ELR (cell line): ENCODE measurements at places on chromosomes 6 and 20.

- peak; percentile 3 for DNase-seq
Observed at GRCh38 chr20:8183526-8183925, 51.5 kb downstream of the PLCB1 start.

DNA sequence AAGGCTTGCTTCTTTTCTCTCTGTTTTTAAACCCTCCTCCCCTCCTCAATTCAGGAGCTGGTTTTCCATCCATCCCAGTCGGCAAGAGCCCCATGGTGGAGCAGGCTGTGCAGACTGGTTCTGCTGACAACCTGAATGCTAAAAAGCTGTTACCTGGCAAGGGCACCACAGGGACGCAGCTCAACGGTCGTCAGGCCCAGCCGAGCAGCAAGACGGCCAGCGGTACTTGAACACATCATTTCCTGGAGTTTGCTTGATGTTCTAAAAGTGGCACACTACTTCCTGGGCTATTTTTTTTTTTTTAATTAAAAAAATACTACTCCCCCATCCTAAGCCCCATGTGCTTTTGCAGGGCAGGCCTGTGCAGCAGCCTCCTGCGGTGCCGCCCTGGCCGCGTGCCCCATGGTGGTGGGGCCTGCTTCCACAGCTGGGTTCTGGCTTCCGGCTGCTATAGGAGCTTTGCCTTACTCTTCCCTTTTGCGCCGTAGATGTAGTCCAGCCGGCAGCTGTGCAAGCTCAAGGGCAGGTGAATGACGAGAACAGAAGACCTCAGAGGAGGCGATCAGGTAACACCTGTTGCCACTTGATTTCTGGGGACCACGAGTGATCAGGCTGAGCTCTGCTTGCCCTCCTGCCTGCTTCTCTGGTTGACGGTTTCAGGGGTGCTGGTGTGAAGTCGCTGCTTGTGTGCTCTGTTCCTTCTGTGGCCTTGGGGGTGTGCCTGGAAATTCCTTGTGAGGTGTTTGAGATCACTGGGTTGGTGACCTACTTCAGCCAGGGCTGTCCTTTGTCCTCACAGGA is 7.7 kb downstream of the LSM14B start:
- no peak for DNase-seq

- peak; percentile 29 for DNase-seq
Observed at GRCh38 chr6:85405175-85405852, 44.6 kb upstream of the NT5E start.

GRCh38 chr6:127969701-127970100 is 68.8 kb upstream of the THEMIS start:
- DNase-seq = no peak

DNA sequence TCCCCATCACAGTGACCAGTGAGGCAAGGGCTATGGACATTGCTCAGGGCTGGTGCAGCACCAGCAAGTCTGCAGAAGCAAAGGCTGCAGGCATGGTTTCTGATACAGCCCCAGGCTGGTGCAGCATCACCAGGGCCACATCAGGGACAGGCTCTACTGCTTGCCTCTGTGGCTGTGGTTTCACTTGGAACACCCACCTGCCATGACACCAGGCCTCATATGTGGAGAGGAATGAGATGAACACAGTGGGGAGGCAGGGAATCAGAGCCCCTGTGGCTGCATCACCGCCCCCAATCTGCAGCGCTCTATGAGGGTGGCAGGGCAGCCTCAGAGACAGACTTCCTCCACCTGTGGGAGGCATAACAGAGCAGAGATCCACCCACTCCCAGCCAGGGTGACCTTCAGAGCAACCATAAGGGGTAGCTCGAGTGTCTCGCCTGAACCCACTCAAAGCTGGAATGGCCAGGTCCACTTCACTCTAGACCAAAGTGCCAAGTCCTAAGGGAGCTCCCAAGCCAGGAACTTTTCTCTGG is 7.9 kb downstream of the RING1 start:
- DNase-seq = no peak

GRCh38 chr20:49561806-49562205 is 6.1 kb downstream of the PTGIS start:
- no peak for DNase-seq

GRCh38 chr6:3324262-3324942 is 65.7 kb downstream of the PSMG4 start:
- DNase-seq = peak; percentile 78

GRCh38 chr20:39378776-39379175 is 416.6 kb downstream of the DHX35 start:
- DNase-seq = no peak

DNA sequence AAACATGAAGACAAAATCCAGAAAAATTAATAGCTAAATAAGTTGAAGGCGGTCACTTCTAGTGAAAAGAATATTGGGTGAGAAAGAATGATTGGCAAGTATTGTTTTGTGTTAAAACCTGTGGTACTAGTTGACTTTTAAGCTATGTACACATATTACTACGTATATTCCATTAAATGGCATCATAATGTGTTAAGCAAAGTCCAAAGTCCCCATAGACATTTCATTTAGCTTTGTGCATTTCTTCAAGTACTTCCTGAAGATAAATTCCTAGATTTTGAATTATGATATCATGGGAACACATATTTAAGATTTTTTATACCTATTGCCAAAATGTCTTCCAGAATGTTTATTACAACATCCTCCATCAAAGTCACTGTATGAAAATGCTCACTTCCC is 272.7 kb upstream of the IRAK1BP1 start:
- no peak for DNase-seq

DNA sequence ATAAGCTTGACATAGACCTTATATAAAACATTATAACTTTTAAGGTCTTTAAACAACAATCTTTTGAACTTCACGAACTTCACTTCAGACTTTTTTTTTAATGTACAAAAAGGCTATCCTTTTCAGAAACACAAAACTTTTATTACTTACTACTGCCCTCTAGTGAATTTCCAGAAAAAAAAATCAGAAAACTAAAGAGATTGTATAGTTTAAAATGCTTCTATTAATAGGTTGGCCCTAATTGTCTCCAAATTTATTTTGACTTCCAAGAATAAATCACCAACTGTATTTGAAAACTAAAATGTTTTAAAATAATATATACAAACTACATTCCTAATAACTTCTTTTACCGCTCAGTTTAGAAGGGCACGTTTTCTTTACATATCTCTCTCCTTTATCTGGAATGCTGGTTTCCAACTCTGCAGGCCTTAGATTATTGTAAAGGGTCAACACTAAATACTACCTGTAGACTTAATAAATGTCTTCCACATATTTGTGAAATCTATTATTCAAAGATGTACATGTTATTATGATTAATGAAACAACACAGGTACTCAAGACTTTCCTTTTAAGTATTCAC is 66.8 kb downstream of the LMBRD1 start:
- peak; percentile 22 for DNase-seq

GRCh38 chr6:162450358-162450757 is 277.2 kb downstream of the PRKN start:
- no peak for DNase-seq

DNA sequence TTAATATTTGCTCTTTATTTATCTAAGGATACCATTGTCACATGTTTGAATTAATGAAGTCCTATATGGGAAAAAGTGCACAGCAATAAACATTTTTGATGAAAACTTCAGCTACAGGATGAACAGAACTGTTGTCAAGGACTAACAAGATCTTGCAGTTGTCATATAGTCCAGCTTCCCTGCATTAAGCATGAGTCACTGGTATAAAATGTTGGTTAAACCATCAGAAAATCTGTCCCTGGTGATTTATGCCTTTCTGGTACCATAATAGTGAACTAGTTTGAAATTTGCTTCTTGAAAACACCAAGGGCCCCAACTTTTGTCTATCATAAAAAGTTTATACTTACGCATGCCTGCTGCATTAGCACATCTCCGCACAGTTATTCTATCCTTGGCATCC is 60.4 kb upstream of the RSPO3 start:
- DNase-seq = peak; percentile 82

DNA sequence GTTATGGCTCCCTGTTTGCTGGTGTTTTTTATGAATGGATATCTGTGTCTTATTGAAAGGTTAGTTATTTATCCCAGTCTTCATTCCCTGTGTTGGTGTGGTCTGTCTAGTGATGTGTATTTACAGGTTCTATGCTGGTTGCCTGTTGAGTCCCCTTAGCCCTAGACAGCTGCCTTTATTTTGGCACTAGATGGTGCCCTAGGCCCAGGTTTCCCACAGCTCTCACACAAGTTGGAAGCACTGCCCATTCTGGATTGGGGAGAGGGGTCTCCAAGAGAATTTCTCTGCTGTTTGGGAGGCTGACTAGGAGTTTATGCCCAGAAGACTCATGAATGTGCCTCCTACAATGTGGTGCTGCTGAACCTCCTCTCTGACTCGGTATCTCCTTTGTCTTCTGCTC is 12.4 kb downstream of the GRM1 start:
- DNase-seq = peak; percentile 47

DNA sequence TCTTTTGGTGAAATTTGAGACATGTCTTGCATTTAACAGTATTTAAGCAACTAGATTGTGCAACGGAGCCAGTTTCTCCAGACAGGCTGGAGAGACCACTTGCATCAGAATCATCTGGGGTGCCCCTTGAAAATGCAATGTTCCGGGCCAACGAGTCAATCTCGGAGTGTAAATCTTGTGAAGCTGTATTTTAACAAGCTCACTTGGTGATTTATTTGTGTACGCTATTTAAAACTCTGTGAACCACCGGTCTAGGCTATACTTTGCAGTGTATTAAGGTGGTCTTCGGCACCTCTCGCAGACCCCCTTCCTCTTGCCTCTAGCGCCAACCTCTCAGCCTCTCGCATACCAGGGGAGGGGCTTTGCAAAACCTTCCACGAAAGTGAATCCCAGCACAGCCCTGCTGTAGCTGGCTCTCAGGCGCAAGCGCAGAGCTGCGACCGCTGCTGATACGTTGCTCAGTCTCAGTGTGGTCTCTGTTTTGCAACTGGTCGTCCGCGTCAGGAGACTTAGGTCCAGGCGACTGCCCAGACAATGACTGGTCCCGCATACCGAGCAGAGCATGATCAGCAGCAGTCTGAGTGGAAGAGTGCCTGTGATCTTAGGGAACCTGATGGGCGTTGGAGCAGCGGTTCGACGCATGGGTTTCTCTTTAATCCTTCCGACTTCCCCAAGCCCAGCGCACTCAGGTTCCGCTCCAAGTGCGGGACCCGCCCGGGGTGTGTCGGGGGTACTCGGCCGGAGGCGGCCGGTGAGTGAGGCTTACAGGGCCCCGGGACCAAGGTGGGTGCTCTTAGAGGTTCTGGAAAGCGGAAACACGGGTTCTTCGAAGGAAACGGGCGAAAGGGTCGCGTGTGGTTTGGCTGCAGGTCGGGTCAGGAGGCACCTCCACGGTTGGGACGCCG is at the start of gene ZNF391:
TSS of gene ZNF391 (plus strand) at position 467 of the 905 bp plus-strand sequence. CDS start 11,612 bp downstream, outside the sequence.
- peak; percentile 92 for DNase-seq

GRCh38 chr20:63498960-63499337 is at the start of gene EEF1A2:
TSS of gene EEF1A2 (minus strand) at chr20:63499083. CDS start at chr20:63497763, 1,320 bp downstream.
- DNase-seq = peak; percentile 39

DNA sequence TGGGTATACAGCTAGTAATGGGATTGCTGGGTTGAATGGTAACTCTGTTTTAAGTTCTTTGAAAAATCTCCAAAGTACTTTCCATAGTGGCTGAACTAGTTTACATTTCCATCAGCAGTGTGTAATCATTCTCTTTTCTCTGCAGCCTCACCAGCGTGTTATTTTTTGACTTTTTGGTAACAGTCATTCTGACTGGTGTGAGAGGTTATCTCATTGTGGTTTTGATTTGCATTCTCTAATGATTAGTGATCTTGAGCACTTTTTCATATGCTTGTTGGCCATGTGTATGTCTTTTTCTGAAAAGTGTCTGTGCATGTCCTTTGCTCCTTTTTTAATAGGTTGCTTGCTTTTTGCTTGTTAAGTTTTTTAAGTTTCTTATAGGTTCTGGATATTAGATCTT is 194.2 kb upstream of the PHACTR1 start:
- no peak for DNase-seq
